Activated CD4-positive, alpha-beta T cell treated with anti-CD3 and anti-CD28 coated beads, Interleukin-2, amount 10 ng/mL, durations not matched to agents 7 days and 5 days (primary cell): ENCODE measurements at places on chromosomes 16 and 17. TPM values are rescaled to one million over a fixed set of nuclear protein-coding genes. Genes with fewer than 3 reads are reported as not detected.
A peak's percentile ranks its signal among the peaks of the same experiment; 100 is the strongest.

GRCh38 chr17:63029541-63029940 lies 63.5 kb downstream of the TANC2 start:
- H3K27ac ChIP-seq: no peak overlapping the region
- H3K36me3 ChIP-seq: no peaks in the 10 kb centered on the region
- H3K4me1 ChIP-seq: no peaks in the 10 kb centered on the region
- no peak for DNase-seq

DNA sequence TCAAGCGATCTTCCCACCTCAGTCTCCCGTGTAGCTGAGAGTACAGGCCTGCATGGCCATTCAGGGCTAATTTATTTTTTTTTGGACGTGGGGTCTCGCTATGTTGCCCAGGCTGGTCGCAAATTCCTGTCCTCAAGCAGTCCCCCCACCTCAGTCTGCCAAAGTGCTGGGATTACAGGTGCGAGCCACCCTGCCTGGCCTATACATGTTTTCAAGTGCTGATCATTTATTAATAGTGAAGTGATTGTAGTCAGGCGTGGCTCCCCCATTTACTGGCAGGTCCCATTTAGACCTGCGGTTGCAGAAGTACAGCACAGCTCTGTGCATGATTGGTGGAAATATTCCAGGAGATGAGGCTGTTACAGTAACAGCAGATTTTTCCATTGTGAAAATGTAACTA lies 8.4 kb downstream of the FOXK2 start:
- peak overlapping the region; percentile 58 for H3K27ac ChIP-seq
- DNase-seq: no peak
- peaks cover 5% of the 10 kb centered on the region for H3K36me3 ChIP-seq
- peaks cover 47% of the 10 kb centered on the region for H3K4me1 ChIP-seq
- H3K4me3 ChIP-seq: no peak overlapping the region

DNA sequence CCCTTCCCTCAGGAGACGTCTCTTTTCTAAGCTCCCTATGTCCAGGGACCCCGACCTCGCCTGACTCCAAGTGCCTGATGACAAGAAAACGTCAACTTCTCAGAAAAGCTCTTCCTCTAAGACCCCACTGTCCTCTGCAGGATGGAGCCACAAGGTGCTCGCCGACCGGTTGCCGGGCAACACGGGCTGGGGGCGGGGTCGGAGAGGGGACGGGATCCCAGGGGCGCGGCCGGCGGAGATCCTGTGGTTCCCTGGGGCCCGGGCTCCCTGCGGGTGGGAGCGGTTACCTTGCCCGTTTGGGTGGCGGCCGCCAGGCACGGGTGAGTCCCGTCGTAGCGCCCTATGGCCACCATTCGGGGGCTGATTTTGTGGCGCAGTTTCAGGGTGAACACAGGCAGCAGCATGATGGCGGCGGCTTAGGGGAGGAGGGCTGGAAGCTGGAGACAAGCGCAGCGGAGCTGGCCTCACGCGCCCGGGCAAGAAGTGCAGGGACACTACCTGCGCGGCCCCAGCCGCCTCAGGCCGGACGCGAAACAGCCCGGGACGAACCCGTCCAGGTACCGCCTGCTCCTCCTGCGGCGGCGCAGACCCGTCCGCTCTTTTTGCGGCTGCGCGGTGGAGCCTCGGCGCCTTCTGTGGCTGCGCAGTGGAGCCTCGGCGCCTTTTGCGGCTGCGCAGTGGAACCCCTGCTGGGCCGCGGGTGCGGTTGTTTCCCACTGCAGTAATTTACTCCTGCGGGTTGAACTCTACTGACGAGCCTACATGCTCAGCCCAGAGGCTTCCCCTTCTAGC lies at the start of gene BBS2:
BBS2 (minus strand) TSS at position 566 of the 792 bp plus-strand sequence; CDS start at position 404, 162 bp downstream.
- DNase-seq: peak; percentile 85
- no peaks in the 10 kb centered on the region for H3K27me3 ChIP-seq
- peak within 1 kb of the TSS; percentile 83 for H3K27ac ChIP-seq
- no peaks in the 10 kb centered on the region for H3K36me3 ChIP-seq

DNA sequence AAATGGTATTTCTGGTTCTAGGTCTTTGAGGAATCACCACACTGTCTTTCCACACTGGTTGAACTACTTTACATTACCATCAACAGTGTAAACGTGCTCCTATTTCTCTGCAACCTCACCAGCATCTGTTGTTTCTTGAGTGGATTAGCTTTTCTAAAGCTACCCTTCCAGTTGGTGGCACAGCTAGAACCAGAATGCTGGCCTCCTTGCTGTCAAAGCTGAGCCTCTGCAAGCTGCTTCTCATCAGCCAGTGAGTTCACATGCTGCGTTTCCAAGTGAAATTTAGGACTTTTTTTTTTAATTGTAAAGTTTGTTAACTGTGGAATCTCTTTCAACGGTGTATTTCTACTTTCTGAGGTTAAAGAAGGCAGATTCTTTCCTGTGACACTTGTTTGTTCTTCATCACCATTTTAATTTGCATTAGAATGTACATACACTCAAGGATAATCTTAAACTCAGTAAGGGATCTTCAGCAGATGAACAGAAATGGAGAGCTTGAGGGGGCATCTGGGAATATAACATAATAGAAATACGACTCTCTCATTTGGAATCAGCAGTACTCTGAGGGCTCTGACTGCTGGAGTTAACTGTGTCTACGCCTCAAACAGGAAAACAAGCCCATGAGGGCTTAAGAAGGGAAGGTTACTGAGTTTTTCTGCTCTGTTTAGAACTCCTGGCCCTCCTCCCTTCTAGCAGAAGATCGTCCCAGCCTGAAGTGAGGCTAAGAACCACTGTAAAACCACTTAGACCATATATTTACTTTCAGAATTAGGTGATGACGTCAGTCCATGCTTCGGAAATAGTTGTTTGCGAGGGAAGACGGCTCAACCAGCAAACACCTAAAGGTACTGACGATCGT lies 148.4 kb upstream of the FAM20A start:
- H3K4me1 ChIP-seq: no peaks in the 10 kb centered on the region
- peaks cover 10% of the 10 kb centered on the region for H3K27me3 ChIP-seq
- no peak overlapping the region for H3K27ac ChIP-seq

GRCh38 chr17:56172517-56172982 lies 19.3 kb downstream of the ANKFN1 start:
- no peak for DNase-seq
- H3K4me3 ChIP-seq: no peak overlapping the region
- H3K4me1 ChIP-seq: no peaks in the 10 kb centered on the region
- H3K27ac ChIP-seq: no peak overlapping the region

DNA sequence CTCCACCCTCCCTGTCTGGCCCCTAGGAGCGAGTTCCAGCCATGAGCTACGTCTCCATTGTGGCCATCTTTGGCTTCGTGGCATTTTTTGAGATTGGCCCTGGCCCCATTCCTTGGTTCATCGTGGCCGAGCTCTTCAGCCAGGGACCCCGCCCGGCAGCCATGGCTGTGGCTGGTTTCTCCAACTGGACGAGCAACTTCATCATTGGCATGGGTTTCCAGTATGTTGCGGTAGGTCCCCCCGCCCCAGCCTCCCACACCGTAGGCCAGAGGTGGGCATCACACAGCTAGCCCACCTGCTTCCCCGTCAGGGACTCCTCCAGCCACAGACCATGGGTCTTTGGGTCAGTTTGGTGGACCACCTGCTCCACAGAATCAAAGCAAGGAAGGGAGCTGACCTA lies 4.2 kb downstream of the SLC2A4 start:
- no peak overlapping the region for H3K27ac ChIP-seq
- no peak overlapping the region for H3K4me3 ChIP-seq
- H3K36me3 ChIP-seq: no peaks in the 10 kb centered on the region

- H3K4me1 ChIP-seq: peaks cover 61% of the 10 kb centered on the region
- no peak overlapping the region for H3K4me3 ChIP-seq
- H3K27ac ChIP-seq: no peak overlapping the region
Measured at GRCh38 chr17:18190628-18191235, 7.1 kb downstream of the ALKBH5 start.

- H3K36me3 ChIP-seq: no peaks in the 10 kb centered on the region
- H3K27me3 ChIP-seq: no peaks in the 10 kb centered on the region
- H3K4me1 ChIP-seq: no peaks in the 10 kb centered on the region
- no peak overlapping the region for H3K4me3 ChIP-seq
- no peak overlapping the region for H3K27ac ChIP-seq
- no peak for DNase-seq
Measured at GRCh38 chr17:9859781-9860180, 34.1 kb downstream of the GLP2R start.

GRCh38 chr17:74206332-74206818 lies 2.9 kb downstream of the RPL38 start:
- peaks cover 45% of the 10 kb centered on the region for H3K36me3 ChIP-seq
- peak overlapping the region; percentile 2 for H3K4me3 ChIP-seq
- no peak for DNase-seq
- peaks cover 2% of the 10 kb centered on the region for H3K27me3 ChIP-seq
- peak overlapping the region; percentile 69 for H3K27ac ChIP-seq

DNA sequence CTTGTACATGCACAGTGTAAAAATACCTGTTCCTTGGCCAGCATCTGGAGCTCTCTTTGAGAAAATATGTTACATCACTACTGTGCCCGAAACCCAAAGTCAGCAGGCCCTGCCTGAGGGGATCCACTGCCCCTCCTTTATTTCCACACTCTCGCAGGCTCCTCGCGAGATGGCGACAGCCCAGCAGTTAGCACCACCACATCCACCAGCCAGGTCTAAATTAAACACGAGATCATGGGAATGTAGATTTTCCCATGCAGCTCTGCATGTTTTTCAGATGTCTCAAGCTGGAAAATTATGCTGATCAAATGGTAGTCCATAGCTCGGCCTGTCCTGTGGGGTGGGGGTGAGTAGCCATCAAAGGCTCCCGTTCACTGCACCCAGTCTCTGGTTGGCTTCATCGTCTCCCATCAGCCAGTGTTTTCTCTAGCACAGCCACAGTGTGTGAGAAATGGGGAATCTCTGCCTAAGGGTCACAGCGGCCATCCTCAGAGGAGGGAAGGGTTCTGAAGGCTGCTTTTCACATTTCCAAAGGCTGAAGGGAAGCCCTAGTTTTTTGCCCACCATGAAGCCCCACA lies 34.7 kb downstream of the EPN2 start:
- no peak overlapping the region for H3K4me3 ChIP-seq
- H3K27ac ChIP-seq: no peak overlapping the region
- no peaks in the 10 kb centered on the region for H3K4me1 ChIP-seq
- no peaks in the 10 kb centered on the region for H3K36me3 ChIP-seq
- H3K27me3 ChIP-seq: peaks cover 19% of the 10 kb centered on the region

- no peak overlapping the region for H3K27ac ChIP-seq
- H3K27me3 ChIP-seq: no peaks in the 10 kb centered on the region
- DNase-seq: no peak
- no peak overlapping the region for H3K4me3 ChIP-seq
- no peaks in the 10 kb centered on the region for H3K4me1 ChIP-seq
Measured at GRCh38 chr17:17570140-17570797, 21.2 kb downstream of the PEMT start.

GRCh38 chr16:55403464-55403863 lies 75.5 kb upstream of the MMP2 start:
- H3K4me3 ChIP-seq: no peak overlapping the region
- H3K27ac ChIP-seq: no peak overlapping the region
- no peaks in the 10 kb centered on the region for H3K4me1 ChIP-seq
- no peak for DNase-seq

GRCh38 chr16:75105306-75106061 lies 11.1 kb downstream of the LDHD start:
- no peaks in the 10 kb centered on the region for H3K27me3 ChIP-seq
- peaks cover 9% of the 10 kb centered on the region for H3K36me3 ChIP-seq

The ITGA2B gene
- total RNA-seq: 0.47 TPM

The ERN2 gene
- total RNA-seq: not detected

The CFAP119 gene
- total RNA-seq: 2.2 TPM

The PLD6 gene
- total RNA-seq: 11.8 TPM

The MYO19 gene
- 127 TPM for total RNA-seq

The SEZ6L2 gene
- not detected for total RNA-seq

The ZSCAN10 gene
- 0.29 TPM for total RNA-seq

The TPSAB1 gene
- total RNA-seq: not detected

The PRKCB gene
- 77.8 TPM for total RNA-seq

The HOXB8 gene
- total RNA-seq: not detected

The CES4A gene
- 30.5 TPM for total RNA-seq

The IL17C gene
- total RNA-seq: 0.20 TPM

The RBFOX1 gene
- not detected for total RNA-seq
